Immature natural killer cell (primary cell): ENCODE measurements at places on chromosomes 7 and 10. TPM values are rescaled to one million over a fixed set of nuclear protein-coding genes. Genes with fewer than 3 reads are reported as not detected.

Gene CFTR
- polyA plus RNA-seq: not detected

Gene IDI2
- polyA plus RNA-seq: 0.19 TPM

Gene SORCS3
- not detected for polyA plus RNA-seq

Gene ERCC6
- polyA plus RNA-seq: 5.2 TPM

Gene CALHM1
- polyA plus RNA-seq: 0.56 TPM

Gene CPA4
- polyA plus RNA-seq: not detected

Gene SNX10
- polyA plus RNA-seq: 50.1 TPM

Gene KBTBD2
- polyA plus RNA-seq: 31.3 TPM

Gene C10orf62
- not detected for polyA plus RNA-seq

Gene OR2A7
- not detected for polyA plus RNA-seq

Gene INSYN2A
- not detected for polyA plus RNA-seq

Gene INMT
- not detected for polyA plus RNA-seq

Gene DPP6
- polyA plus RNA-seq: not detected

Gene PRSS58
- polyA plus RNA-seq: not detected

Gene OR2A1
- not detected for polyA plus RNA-seq

Gene ZNF316
- polyA plus RNA-seq: 1.7 TPM

Gene SRPK2
- 51.5 TPM for polyA plus RNA-seq

Gene PRTFDC1
- 0.40 TPM for polyA plus RNA-seq

GRCh38 chr10:104485632-104486031 is 132.0 kb downstream of the CFAP58 start:
- no peaks in the 10 kb centered on the region for H3K4me1 ChIP-seq
- H3K27ac ChIP-seq: no peak overlapping the region
- no peak for DNase-seq
- no peaks in the 10 kb centered on the region for H3K27me3 ChIP-seq
- H3K36me3 ChIP-seq: no peaks in the 10 kb centered on the region

DNA sequence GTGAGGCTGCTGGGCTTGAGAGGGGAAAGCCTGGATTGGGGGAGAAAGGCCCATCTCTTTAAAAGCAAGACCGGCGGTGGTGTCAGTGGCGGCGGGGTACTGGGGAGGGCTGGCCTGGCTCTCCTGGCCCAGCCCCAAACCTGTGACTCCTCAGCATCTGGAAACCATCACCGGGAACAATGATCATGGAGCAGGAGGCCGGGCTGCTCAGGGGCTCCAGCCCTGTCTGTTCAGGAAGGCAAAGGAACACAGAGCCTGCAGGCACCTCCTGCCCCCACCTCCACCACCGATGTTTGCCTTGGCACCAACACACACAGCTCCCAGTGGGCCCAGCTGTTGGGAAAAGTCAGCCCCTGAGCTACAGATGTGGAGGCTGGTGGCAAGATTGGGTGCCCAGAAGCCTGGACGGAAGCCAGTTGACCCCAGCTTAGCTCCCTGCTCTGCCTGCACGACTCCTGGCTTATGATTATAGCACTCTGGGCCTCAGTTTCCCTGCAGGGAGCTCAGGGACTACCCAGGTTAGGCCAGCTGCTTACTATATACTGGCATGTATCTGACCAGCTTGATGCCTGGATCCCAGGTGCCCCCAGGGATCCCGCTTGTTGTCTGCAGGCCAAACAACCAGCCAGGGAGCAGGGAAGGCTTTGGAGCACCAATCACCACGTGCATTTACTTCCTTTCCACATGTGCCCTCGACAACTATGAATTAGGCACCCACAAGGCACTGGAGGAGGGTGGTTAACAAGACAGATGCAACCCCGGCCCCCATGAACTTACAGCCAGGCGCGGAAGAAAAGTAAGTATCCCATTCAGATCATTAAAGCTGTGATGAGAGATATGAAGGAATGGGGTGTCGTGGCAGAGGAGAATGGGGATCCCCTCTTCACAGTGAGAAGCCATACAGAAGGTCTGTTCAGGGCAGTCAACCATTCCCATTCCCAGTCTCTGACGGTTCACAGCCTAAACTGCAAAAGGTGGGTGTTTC is 37.3 kb downstream of the ZCCHC24 start:
- no peak for DNase-seq
- H3K27me3 ChIP-seq: peaks cover 4% of the 10 kb centered on the region
- H3K4me3 ChIP-seq: no peak overlapping the region

- H3K27me3 ChIP-seq: no peaks in the 10 kb centered on the region
- no peak overlapping the region for H3K27ac ChIP-seq
- DNase-seq: no peak
Observed at GRCh38 chr10:110944792-110945396, 25.5 kb downstream of the SHOC2 start.

DNA sequence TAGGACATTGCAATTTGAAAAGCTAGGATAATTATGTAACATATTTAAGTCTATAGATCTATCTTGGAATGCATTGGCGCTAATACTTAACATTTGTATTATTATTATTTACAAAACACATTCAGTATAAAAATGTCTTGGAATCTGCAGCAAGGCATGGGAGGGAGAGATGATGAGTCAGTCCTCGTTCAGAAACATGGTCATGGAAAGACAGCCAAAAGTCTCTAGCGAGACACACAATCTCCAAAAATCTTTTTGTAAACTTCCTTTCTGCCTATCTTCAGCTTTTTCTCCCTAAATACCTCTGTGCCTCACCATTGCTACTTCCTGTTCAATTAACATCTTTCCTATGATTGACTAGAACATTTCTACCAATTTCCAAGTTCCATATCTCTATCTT is 188.4 kb upstream of the CACNA2D1 start:
- peaks cover 4% of the 10 kb centered on the region for H3K4me1 ChIP-seq
- no peak overlapping the region for H3K4me3 ChIP-seq
- DNase-seq: no peak
- peaks cover 2% of the 10 kb centered on the region for H3K27me3 ChIP-seq
- H3K36me3 ChIP-seq: no peaks in the 10 kb centered on the region

GRCh38 chr7:20647036-20647435 is 31.6 kb downstream of the ABCB5 start:
- peaks cover 1% of the 10 kb centered on the region for H3K27me3 ChIP-seq
- H3K4me1 ChIP-seq: no peaks in the 10 kb centered on the region
- DNase-seq: no peak
- no peaks in the 10 kb centered on the region for H3K36me3 ChIP-seq

DNA sequence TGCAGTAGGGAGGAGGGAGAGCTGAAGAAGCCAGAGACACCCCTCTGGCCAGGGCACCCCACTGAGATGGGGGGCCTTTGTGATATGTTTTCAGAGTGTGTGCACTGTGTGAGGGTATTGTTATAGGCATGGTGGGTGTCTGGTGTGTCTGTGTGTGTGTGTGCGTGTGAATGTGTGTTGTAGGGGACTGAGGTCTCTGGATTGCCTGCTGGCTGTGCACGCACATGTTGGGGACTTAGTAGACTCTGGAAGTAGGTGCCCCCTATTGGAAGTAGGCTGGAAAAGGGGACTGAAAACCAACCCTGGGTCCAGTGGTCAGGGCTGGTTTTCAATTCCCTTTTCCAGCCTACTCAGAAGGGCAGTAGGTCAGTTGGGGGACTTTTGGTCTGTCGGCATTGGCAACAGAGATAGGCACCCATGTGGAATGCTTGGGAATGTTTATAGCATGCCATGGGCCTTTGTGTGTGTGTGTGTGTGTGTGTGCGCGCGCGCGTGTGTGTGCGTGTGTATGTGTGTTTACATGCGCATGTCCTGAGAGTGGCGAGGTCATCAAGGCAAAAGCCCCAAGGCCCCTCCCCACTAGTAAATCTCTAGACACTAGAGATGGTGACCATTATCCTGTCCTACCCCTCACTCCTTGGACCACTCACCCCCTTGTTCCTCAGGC is 78.8 kb downstream of the HIF1AN start:
- H3K27ac ChIP-seq: no peak overlapping the region
- no peaks in the 10 kb centered on the region for H3K4me1 ChIP-seq
- no peak overlapping the region for H3K4me3 ChIP-seq

- no peaks in the 10 kb centered on the region for H3K4me1 ChIP-seq
- peaks cover 1% of the 10 kb centered on the region for H3K27me3 ChIP-seq
- H3K36me3 ChIP-seq: no peaks in the 10 kb centered on the region
- no peak for DNase-seq
- H3K27ac ChIP-seq: no peak overlapping the region
Observed at GRCh38 chr7:11737723-11738122, 94.3 kb downstream of the THSD7A start.

DNA sequence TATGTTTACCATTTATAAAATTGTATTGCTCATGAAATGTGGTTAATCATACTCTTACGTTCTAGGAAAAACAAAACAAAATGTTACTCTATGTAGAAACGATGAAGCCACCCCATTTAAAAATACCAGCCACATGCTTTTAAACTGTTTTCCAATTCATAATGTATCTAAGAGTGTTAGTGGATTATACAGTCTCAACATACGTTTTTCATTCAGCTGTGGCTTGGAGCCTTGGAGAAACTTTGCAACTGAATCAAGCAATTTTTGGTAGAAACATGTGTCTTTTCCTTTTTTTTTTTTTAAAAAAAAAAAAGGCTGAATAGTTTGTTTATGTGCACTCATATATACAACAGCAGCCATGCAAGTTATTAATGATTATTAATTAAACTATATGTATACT is 378.0 kb upstream of the SEMA3D start:
- no peak overlapping the region for H3K4me3 ChIP-seq
- no peaks in the 10 kb centered on the region for H3K4me1 ChIP-seq
- no peaks in the 10 kb centered on the region for H3K36me3 ChIP-seq
- no peak for DNase-seq
- no peak overlapping the region for H3K27ac ChIP-seq

GRCh38 chr10:87844837-87845623 is 18.3 kb downstream of the KLLN start:
- H3K27ac ChIP-seq: no peak overlapping the region
- no peak for DNase-seq
- H3K4me3 ChIP-seq: no peak overlapping the region
- no peaks in the 10 kb centered on the region for H3K4me1 ChIP-seq
- no peaks in the 10 kb centered on the region for H3K36me3 ChIP-seq
- no peaks in the 10 kb centered on the region for H3K27me3 ChIP-seq

DNA sequence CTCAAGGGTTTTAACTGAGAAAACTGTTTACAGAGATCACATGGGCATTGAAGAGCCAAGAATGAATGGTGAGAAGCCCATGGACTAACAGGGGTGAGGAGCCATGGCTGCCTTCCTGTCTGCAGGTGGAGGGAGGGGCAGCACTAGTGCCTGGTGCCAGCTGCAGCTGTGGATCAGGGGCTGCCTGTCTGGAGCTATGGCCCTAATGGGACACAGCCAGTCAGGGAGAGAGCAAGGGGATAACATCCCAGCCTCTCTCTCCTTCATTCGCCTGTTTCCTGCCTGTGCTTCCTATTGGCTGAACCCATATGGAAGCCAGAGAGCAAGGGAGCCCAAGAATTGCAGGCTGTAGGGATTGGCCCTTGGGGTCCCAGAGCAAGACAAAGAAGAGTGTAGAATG is 125.8 kb upstream of the GAD2 start:
- no peaks in the 10 kb centered on the region for H3K4me1 ChIP-seq
- H3K27ac ChIP-seq: no peak overlapping the region
- no peaks in the 10 kb centered on the region for H3K27me3 ChIP-seq
- no peaks in the 10 kb centered on the region for H3K36me3 ChIP-seq
- H3K4me3 ChIP-seq: no peak overlapping the region

GRCh38 chr7:19869979-19870378 is 96.6 kb upstream of the TMEM196 start:
- H3K4me1 ChIP-seq: no peaks in the 10 kb centered on the region
- no peaks in the 10 kb centered on the region for H3K27me3 ChIP-seq
- no peak overlapping the region for H3K27ac ChIP-seq
- H3K4me3 ChIP-seq: no peak overlapping the region
- no peak for DNase-seq

DNA sequence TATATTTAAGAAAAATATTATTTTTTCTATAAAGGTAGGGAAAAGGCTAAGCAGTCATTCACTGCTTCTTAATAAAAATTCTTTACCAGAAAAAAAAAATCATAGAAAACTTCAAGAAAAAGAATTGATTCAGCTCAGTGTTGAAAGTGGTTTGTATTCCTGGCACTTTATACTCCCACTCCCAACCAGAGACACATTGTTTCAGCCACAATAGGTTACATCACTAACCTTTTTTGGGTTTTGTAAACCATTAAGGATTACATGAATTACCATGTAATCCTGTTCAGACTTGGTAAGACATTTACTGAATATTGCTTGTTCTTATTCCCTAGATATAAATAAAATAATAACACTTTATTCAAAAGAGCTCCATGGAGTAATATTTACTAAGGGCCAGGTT is 46.6 kb downstream of the MINPP1 start:
- no peak overlapping the region for H3K27ac ChIP-seq
- peaks cover 10% of the 10 kb centered on the region for H3K4me1 ChIP-seq
- H3K4me3 ChIP-seq: no peak overlapping the region
- H3K36me3 ChIP-seq: peaks cover 11% of the 10 kb centered on the region

DNA sequence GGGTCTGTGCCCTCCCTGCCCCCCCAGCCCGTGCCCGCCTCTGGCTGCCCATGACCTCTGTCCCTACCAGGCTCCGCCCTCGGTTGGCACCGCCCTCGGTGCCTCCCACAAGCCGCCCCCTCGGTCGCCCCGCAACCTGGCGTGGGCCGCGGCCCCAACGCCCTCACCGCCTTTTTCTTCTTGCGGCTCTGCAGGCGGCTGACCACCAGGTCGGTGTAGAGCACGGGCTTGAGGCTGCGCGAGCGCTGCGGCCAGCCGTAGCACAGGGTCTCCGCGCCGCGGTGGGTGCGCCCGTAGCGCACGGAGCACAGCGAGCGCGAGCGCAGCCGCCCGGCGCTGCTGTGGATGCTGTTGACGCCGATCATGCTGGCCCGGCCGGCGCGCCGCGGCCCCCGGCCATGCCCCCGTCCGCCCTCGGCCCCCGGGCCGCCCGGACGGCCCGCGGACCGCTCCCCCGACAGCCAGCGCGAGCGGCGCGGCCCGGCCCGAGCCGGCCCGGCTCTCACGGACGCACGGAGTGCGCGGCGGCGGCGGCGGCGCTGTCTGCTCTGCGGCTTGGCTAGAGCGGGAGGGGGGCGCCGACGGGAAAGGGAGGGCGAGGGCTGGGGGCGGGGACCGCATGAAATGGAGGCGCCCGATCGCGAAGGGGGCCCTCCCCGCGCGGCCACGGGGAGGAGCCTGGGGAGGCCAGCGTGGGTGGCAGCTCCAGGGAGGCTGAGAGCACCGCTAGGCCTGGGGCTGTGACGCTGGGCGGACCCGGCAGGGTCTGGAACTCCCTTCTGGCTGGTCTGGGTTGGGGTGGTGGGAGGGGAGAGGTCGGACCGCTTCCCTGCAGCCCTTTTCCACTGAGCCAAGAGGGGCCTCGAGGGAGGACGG is 9.6 kb downstream of the PSD start:
- H3K36me3 ChIP-seq: no peaks in the 10 kb centered on the region
- H3K4me1 ChIP-seq: peaks cover 18% of the 10 kb centered on the region
- peak overlapping the region; percentile 82 for H3K4me3 ChIP-seq
- peaks cover 26% of the 10 kb centered on the region for H3K27me3 ChIP-seq
- peak; percentile 33 for DNase-seq

GRCh38 chr10:47388879-47389278 is 4.8 kb upstream of the ZNF488 start:
- H3K4me1 ChIP-seq: peaks cover 9% of the 10 kb centered on the region
- H3K4me3 ChIP-seq: no peak overlapping the region
- H3K27me3 ChIP-seq: peaks cover 7% of the 10 kb centered on the region
- no peak for DNase-seq

GRCh38 chr10:33981301-33981700 is 646.8 kb upstream of the NRP1 start:
- H3K36me3 ChIP-seq: no peaks in the 10 kb centered on the region
- no peak for DNase-seq
- H3K4me3 ChIP-seq: no peak overlapping the region
- H3K4me1 ChIP-seq: no peaks in the 10 kb centered on the region
- H3K27me3 ChIP-seq: no peaks in the 10 kb centered on the region
